ENCODE measurements at places on chromosomes 3 and 15.

DNA sequence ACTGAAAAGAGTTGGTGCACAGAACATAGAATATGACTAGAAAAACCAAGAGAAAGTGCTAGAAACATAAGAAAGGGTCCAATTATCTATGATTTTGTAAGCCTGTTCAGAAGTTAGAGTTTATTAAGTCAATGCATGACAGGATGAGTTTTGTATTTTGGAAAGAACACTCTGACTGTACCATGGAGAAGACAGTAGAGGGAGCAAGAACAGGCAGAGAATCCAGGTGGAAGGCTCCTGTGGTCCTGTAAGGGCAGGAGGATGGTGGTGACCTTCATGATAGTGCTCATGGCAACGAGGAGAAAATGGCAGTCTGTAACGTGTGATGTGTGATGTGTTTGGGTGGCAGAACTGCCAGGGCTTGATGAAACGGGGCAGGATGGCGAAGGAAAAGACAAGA, 249.1 kb downstream of the CTNNB1 start:
- DNase-seq = no peak

DNA sequence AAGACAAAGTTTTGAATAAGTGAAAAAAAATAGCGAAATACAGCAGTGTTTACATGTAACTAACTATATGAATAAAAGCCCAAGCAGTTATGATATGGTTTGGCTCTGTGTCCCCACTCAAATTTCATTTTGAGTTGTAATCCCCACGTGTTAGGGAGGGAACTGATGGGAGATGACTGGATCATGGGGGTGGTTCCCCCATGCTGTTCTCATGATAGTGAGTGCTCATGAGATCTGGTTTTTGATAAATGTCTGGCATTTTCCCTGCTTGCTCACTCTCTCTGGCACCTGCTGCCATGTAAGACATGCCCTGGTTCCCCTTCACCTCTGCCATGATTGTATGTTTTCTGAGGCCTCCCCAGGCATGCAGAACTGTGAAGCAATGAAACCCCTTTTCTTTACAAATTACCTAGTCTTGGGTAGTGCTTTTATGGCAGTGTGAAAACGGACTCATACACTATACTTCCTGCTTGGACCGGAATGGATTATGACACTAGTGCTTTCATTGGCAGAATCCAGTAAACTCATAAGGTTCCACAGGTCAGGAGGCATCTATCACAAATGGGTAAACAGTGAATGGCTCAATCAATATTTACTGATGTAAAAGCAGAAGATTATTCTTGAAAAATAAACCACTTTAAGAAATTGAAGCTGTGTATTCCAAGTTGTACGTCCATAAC, 192.1 kb downstream of the CBLB start:
- no peak for DNase-seq

DNA sequence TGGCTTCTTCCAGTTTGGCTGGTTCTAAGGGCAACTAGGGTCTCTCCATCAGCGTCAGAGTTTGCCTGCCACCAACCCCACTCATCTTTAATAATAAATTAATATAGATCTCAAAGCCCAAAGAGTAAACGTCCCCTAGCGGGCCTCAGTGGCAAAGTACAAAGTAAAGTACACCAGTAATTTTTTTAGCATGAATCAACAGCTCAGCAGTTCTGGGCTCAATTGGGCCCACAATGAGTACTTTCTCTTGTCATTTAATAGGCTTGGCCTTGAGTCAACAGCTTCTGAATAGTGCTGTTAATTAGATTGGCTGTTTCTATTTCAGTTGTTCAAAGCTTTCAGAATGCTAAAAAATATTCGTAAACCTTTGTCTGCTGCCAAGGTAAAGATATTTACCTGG, 89.0 kb upstream of the PFN2 start:
- no peak for DNase-seq

DNA sequence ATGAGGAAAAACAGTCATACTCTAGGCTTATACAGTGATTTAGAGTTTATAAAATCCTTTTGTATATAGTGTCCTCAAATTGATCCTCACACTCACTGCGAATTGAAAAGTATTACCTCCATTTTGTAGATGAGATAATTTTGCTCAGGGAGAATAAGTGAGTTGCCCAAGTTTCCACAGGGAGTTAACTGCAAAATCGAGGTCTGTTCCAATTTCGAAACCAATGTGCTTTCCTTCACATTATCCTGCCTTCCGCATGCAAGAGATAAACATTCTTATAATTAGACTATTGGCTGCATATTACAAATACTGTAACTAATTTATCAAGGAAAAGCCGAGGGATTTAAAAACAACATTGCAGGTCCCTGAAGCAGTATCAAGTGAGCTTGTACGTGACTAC, 667.0 kb downstream of the SQOR start:
- DNase-seq = no peak

- DNase-seq = no peak
Observed at GRCh38 chr3:188468662-188469061, 314.7 kb downstream of the LPP start.

GRCh38 chr3:174325171-174325570, 534.0 kb upstream of the NAALADL2 start:
- no peak for DNase-seq

Measured in Panc1 (cell line).